ENCODE measurements at places on chromosomes 11 and 22.

- no peak for DNase-seq
These were observed 12.4 kb upstream of the PLEKHA7 start for GRCh38 chr11:17026487-17027082.

DNA sequence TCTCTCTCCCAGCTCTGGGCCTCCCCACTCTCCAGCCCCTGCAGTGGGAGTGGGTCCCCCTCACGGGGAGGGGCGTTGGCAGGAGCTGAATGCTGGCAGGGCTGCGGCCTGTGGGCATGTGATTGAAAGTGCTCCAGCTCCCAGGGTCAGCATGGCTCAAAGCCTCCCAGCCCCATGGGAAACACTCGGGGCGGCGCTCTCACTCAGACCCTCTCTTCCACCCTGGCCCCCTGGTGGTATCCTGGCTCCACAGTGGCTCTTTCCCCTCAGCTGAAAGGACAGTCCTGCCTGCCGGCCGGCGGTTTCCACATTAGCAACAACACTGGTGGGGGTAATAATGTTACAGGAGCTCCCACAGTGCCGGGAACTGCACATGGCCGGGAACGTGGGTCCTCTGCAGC is 35.5 kb downstream of the POLR3H start:
- DNase-seq: no peak

GRCh38 chr11:60981515-60981914 is 10.0 kb downstream of the CD6 start:
- no peak for DNase-seq

- DNase-seq: no peak
These were observed 595.1 kb upstream of the CCDC179 start for GRCh38 chr11:23455321-23455891.

- DNase-seq: no peak
These were observed 28.0 kb downstream of the SGSM1 start for GRCh38 chr22:24833881-24834495.

GRCh38 chr11:120605469-120605868 is 93.9 kb downstream of the GRIK4 start:
- DNase-seq: no peak

- no peak for DNase-seq
These were observed 146.3 kb upstream of the B3GAT1 start for GRCh38 chr11:134558258-134558835.

- DNase-seq: no peak
These were observed 12.4 kb upstream of the PLEKHB1 start for GRCh38 chr11:73633999-73634398.

DNA sequence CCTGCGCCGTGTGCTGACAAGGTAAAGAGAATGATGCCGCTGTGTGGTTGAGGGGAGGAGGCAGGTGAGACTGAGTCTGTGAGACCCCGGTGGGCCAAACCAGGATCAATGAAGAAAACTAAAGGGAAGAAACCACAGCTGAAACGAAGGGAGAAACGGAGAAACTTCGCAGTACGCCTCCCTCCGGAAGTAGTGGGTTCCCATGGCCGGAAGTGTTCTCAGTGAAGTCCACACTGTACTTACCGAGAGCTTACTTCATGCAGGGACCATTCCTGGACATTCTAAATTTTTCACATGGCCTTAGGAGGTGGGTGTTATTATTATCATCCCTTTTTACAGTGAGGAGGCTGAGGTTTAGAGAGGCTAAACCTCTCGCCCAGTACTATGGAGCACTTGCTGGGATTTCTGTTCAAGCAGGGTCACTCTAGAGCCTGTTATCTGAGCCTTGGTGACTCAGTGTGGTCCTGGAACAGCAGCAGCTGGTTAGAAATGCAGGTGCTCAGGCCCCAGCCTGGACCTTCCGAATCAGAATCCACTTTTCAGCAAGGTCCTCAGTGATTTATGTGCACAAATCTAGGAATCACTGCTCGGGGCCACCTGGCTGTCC is 17.9 kb downstream of the CD5 start:
- no peak for DNase-seq

DNA sequence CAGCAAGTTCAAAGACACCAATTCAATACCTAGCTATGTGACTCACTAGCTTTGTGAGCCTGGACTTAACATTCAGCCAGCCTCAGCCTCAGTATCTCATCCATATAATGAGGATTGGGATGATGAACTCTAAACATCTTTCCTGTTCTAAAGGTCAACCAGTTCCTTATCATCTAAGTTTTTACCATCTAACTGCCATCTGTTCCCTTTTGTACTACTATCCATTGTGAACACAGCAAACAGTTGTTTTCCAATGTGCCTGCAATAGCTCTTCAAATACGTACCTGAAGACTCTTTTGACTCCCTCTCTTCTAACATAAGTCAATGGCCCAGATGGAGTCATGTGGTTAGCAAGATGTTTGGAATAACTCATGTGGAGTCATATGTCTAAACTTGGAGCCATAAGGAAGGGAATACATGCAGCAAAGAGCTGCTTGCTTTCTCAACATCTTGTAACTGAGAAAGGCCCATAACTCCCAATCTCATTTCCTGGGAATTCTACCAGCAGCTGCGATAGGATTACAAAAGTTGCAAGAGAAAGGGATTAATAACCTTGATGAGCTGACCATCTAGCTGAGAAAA is 19.4 kb downstream of the SYTL2 start:
- no peak for DNase-seq

- no peak for DNase-seq
These were observed 13.6 kb downstream of the SEPTIN3 start for GRCh38 chr22:41982865-41983264.

DNA sequence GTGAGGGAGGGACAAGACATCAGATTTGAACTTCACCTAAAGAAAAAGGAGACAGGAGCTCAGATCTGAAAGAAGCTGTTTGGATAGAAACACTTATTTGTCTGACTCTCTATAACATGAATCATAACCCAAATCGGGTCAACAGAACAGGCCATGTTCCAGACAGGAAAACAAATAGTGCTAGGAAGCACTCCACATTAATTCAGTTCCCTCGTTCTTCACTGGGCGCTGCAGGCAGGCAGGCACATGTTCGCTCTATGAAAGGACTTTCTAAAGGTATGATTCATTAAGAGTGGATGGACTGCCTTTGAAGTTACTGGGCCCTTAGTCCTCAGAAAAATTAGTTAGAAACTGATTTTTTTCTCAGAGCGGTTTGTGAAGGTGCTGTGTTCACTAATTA is 137.5 kb upstream of the TRPC6 start:
- DNase-seq: no peak

DNA sequence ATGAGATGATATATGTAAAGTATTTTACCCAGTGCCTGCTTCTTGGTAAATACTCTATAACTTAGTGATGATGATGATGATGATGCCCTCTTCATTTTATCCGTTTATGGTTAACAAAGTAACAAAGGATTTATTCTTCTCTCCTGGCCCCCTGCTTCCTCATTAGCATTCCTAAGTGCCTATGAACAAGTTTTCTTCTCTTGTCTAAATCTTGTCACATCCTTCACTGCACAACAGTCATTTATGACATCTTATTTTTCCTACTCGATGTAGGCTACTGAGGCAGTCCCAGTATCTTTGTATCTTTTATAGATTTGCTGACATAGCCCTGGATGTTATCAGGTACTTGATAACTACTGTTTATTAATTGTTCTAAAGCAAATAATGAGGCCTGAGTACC is 754.4 kb upstream of the ARHGAP42 start:
- no peak for DNase-seq

- DNase-seq: no peak
These were observed 2.3 kb upstream of the MALAT1 start for GRCh38 chr11:65496304-65497140.

DNA sequence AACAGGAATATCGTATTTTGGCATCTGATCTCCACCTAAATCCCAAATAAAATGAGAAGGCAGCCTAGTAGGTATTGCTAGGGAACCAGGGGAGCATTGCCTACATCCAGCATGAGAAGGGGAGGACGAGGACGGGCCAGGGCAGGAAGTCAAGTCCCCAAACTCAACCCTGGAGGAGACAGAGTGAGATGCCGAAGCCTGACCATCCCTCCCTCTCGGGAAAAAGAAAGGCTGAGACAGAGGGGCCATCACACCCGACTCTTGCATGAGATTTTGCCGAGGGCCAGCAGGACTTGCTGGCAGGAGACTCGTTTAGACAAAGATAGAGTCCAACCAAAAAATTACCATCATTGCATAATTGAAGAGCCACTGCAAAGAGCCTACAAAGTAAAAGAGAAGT is 50.2 kb upstream of the SPATA19 start:
- DNase-seq: no peak

- DNase-seq: peak; percentile 5
These were observed 41.9 kb downstream of the SVIP start for GRCh38 chr11:22787551-22788162.

DNA sequence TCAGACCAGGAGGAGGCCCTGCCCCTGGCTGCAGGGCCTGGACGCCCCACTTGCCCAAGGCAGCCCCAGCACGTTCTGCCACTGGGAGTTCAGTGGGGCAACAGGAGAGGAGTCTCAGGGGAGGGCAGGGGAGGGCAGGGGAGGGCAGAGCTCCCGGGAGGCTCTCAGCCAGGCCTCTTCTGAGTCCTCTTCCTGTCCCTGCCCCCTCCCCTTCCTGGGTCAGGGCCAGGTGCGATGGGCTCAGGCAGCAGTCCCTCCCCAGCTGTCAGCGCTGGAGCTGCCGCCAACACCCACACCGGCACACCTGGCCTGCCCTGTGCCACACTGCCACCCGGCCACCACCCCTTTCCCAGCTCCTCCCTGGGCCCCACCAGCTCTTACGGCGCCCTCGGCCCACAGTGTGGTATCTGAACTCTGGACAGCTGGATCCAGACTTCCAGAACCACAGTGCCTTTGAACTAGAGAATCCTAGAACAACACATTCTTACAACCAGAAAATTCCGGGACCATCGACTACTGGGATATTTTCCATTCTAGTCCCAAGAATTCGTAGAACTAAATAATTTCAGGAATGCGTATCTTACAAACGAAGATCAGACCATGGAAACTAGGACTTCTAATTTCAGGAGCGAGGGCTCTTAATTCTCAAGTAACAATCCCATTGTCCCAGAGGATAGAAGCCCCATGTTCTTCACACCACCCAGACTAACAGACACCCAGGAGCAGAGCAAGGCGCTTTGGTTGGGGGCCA is 21.8 kb downstream of the RPL3 start:
- DNase-seq: no peak

- DNase-seq: no peak
These were observed 118.5 kb downstream of the KCNQ1OT1 start for GRCh38 chr11:2581151-2581930.

- no peak for DNase-seq
These were observed 225.3 kb downstream of the ADAMTS15 start for GRCh38 chr11:130673698-130674097.

- no peak for DNase-seq
These were observed 12.8 kb downstream of the PACSIN2 start for GRCh38 chr22:43002202-43002586.

GRCh38 chr11:64034411-64034811 is 1.3 kb upstream of the FLRT1 start:
- no peak for DNase-seq

DNA sequence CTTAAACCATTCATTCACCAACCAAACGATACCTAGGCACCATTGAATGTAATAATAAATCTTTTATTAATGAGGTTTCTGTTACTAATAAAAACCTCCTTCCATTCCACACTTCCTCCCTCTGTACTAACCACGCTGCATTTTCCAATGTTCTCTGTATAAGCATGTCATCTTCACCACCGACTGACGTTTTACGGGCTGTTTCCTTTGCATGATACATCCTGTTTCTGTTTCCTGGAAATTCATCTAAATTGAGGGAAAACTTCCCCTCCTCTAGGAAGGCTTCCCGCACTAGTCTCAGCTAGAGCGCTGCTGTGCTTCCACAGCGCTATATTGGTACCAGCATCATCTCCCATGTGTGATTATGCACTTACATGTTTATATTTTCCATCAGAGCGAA is 2.1 kb downstream of the OR4D10 start:
- no peak for DNase-seq

GRCh38 chr11:117761993-117762392 is 35.0 kb downstream of the DSCAML1 start:
- no peak for DNase-seq

- no peak for DNase-seq
These were observed 31.6 kb upstream of the KCNQ1OT1 start for GRCh38 chr11:2731130-2732125.

DNA sequence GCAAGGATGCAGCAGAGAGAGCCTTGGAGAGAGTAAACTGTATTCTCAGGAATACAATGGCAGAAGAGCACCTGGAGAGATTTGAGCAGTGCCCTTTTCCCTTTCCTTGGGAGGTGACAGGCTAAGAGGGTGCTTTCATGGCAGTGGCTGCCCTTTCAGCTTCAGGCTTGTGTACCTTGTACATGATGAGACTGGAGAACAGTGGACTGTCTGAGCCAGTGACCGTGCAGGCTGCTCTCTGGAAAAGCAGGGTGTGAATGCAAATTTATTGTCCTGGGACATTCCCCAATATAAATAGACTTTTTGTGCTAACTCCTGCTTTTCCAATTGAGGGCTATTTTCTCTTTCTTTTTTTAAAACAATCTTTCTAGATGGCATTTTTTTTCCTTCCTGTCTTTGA is 99.3 kb downstream of the TRIM44 start:
- no peak for DNase-seq

GRCh38 chr11:82899957-82900276 is 313 bp downstream of the PRCP start:
- no peak for DNase-seq

GRCh38 chr11:83219095-83219494 is 25.6 kb downstream of the ANKRD42 start:
- no peak for DNase-seq

- DNase-seq: no peak
These were observed 123.5 kb downstream of the UVRAG start for GRCh38 chr11:75938543-75938942.

DNA sequence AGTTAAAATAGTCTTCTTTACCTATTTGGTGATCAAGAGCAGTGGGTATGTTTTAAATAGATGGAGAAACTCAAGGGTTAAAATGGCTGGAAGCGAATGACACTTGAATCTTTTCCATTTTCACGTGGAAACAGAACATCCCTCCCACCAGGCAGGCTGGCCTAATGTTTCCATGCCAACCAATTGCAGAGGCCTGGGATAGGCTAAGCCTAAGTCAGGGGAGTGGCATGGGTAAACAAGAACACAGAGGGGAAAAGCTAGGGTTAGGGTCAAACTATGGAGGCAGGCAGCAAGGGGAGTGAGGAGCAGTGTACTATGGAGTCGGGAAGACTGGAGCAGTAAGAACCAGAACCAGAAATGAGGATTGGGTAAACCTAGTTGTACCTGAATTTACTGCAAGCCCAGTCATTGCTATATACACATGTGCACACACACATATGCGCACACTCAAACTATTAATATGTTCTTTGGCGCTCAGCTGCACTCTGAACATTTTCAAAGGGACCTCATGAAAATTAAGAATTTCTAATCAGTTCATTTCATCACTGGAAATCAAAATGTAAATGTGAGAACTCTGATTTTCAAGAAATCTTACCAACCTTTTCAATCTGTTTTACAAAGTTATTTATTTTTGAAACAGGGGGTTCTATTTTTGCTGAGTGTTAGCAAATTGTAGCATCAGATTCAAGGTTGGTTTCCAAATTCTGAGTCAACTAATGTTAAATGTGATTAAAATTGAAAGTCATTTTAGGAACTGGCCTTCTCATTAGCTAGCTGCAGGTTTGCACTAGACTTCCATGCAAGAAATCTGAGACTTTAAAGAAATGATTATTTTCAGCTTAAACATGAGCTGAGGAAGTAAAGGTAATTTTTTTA is 327.0 kb upstream of the CCDC90B start:
- DNase-seq: no peak
